ENCODE measurements at places on chromosomes 6 and 20.

DNA sequence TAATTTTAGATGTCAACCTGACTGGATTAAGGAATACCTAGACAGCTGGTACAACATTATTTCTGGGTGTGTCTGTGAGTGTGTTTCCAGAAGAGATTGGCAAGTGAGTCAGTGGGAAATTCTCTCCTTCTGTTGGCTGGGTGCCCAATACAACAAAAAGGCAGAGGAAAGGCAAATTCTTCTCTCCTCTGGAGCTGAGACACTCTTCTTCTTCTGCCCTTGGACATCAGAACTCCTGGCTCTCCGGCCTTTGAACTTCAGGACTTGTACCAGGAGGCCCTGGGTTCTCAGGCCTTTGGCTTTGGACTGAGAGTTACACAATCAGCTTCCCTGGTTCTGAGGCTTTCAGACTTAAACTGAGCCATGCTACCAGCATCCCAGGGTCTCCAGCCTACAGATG is 7.8 kb upstream of the BTN3A1 start:
- DNase-seq, result no peak

- DNase-seq, result no peak
Observed at GRCh38 chr20:64171211-64171610, 7.0 kb downstream of the MYT1 start.

DNA sequence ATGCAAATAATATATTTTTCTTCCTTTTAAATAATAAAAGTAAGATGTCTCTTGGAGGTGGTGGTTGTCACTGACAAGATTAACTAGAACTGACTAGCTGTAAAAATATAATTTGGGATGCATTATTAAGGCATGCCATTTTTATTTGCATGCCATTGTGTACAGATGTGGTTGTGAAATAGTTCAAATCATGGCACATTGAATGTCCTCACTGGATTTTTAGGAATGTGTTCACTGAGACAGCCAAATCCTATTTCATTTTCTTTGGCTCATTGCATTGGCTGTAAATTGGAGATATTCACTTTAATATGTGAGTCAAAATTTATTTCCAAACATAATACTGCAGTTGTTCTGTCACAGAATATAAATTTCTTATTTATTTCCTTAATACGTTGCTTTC is 62.3 kb downstream of the ESR1 start:
- DNase-seq, result no peak

DNA sequence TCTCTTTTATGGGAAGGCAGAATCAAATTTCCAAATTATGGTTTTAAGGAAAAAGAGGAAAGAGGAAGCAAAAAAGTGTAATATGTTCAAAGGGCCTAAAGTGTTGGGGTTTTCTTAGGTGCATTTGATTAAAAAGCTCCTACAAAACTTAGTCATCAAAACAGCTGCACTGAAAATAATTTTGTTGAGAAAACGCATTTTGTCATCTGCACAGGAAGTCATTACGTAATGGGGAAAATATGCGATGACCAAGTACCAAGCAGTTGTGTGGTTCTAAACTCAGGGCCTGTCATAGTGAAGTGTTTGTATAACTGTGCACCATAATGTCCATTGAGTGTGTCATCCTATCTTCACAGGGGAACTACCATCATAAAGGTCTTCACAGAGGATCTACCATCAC is 15.6 kb downstream of the HAO1 start:
- no peak for DNase-seq

DNA sequence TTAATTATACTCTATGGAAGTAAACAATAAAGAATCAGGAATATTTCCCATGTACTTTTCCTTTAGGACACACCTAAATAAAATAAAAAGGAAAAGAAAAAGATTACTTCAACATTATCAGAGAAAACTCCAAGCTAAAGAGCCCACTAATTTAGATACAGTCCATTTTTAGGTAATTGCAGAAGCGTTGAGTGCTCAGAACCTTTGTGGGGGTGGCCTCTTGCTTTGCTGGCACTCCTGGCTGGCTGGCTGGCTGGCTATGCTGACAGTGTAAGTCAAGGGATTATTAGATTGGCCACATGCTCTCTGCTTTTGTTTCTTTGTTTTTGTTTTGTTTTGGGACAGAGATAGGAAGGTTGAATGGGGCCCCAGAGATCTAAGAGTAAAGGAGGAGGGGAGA is at the start of gene GJE1:
GJE1 (plus strand) TSS at position 301 of the 400 bp plus-strand sequence. CDS start 234 bp downstream, outside the sequence.
- DNase-seq, result no peak

DNA sequence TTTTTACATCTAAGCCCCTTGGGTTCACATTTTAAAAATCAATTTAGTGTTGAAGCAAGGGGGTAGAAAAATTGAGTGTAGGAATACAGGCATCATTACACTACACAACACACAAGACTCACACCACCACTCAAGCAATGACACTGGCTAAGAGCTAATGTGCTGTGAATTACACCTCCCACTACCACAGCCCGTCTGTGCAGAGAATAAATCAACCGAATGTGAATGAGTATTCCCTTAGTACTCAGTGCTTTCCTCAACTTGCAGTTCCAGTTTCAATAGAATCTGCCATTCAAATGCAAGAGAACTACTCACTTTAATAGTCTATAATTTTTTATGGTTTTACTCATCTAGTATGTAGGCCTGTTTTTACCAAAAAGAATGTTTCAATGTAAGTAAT is 114.4 kb downstream of the PDSS2 start:
- no peak for DNase-seq

DNA sequence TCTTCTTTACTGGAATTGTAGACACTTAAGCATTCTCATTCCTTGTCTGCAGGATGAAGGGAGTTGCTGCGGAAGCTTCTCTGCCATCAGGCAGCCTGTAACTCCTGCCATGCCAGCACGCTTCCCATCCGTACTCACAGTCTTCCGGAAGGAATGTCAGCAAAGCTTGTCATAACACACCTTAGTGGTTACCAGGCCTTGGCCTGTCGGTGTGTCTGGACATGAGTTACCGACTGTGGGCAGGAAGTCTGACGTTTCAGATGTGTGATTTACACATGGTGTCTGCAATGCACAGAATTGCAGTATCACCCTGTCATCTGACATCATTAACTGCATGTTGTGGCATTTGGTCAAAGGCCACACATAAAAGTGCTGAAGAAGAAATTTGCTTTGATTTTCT is 102.2 kb downstream of the SLC24A3 start:
- no peak for DNase-seq

GRCh38 chr6:14922706-14923460 is 323.0 kb upstream of the JARID2 start:
- DNase-seq, result no peak

DNA sequence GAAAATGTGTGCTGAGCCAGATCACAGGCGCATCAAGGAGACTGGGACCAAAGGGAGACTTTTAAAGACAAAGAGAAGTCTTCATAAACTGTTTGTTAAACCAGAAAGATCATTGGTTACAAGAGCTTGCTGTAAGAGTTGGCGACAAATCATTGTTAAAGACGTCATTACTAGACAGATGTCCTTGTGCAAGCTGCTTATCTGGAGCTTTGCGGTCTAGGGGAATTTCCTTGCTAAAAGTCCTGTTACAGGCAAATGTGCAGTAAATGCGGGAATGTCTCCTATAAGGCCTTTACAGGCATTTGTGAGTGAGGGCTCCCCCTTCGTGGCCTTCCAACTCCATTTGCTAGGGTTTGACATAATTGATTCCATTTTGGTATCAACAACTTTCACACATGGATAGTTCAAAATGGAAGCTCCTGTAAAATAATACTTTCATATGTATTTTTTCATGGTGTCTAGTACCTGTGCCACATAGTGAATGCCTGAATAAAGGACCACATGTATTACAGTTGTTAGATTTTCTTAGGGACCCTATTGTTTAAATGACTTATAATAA is 362.4 kb downstream of the UTRN start:
- DNase-seq, result no peak

- no peak for DNase-seq
Observed at GRCh38 chr20:24813496-24813895, 135.6 kb upstream of the CST7 start.

GRCh38 chr6:151139524-151139923 is 100.2 kb upstream of the AKAP12 start:
- DNase-seq, result no peak

GRCh38 chr6:113343940-113344339 is 513.2 kb upstream of the MARCKS start:
- DNase-seq, result no peak

Measured in stimulated activated CD4-positive, alpha-beta T cell treated with anti-CD3 and anti-CD28 coated beads, TNF-alpha, amount 100 ng/mL, for 1 hour (primary cell).